ENCODE measurements at places on chromosomes 7 and 10. TPM values are rescaled to one million over a fixed set of nuclear protein-coding genes. Genes with fewer than 3 reads are reported as not detected.

GDF2 gene
- polyA plus RNA-seq = not detected

VPS37D gene
- 1.8 TPM for polyA plus RNA-seq

ARHGEF5 gene
- polyA plus RNA-seq = 0.79 TPM

MKI67 gene
- 8.0 TPM for polyA plus RNA-seq

AGAP9 gene
- 3.6 TPM for polyA plus RNA-seq

HSPA12A gene
- polyA plus RNA-seq = 20.5 TPM

GRCh38 chr7:12158334-12159060, 52.6 kb upstream of the TMEM106B start:
- peak; percentile 6 for DNase-seq

GRCh38 chr7:22001345-22002004, 55.8 kb upstream of the CDCA7L start:
- DNase-seq = peak; percentile 16

DNA sequence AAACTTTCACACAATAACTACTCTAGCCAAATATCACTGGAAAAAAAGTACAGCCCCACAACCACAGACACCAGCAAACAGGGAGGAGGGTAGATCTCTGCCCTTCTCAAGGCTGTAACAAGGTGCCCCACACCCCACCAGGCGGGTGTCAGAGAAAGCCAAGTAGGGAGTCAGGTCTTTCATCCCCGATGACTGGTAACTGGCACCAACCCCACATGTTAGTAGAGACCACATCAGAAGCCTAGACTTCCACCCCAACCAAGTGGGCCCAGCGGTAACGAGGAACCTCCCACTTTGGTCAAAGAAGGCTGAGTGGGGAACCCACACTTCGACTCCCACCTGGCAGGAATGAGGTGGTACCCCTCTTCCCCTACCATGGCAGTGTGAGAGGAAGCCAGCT, 16.4 kb upstream of the RUFY2 start:
- no peak for DNase-seq

DNA sequence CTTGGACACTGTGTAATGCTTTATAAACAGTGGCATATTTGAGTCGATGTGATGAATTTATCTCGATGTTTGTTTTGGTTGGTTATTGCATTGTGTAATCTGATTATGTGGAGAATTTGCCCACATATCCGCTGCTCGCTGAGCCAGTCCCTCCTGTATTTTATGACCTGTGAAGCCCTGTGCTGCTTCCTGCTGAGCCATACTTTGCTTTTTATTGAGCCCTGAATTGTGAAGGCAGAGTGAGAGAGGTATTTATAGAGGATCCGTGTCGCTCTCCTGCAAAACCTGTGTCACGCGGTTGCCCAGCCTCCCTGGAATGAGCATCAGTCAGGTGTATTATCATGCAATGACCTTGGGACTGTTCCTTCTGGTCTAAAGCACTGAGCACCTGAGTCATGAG, 253.7 kb downstream of the ARHGAP21 start:
- no peak for DNase-seq

GRCh38 chr7:85483177-85483576, 296.3 kb upstream of the SEMA3D start:
- DNase-seq = peak; percentile 66

GRCh38 chr10:58372607-58373441, 12.4 kb upstream of the TFAM start:
- no peak for DNase-seq

GRCh38 chr7:1843271-1843861, 173.3 kb downstream of the ELFN1 start:
- DNase-seq = no peak

DNA sequence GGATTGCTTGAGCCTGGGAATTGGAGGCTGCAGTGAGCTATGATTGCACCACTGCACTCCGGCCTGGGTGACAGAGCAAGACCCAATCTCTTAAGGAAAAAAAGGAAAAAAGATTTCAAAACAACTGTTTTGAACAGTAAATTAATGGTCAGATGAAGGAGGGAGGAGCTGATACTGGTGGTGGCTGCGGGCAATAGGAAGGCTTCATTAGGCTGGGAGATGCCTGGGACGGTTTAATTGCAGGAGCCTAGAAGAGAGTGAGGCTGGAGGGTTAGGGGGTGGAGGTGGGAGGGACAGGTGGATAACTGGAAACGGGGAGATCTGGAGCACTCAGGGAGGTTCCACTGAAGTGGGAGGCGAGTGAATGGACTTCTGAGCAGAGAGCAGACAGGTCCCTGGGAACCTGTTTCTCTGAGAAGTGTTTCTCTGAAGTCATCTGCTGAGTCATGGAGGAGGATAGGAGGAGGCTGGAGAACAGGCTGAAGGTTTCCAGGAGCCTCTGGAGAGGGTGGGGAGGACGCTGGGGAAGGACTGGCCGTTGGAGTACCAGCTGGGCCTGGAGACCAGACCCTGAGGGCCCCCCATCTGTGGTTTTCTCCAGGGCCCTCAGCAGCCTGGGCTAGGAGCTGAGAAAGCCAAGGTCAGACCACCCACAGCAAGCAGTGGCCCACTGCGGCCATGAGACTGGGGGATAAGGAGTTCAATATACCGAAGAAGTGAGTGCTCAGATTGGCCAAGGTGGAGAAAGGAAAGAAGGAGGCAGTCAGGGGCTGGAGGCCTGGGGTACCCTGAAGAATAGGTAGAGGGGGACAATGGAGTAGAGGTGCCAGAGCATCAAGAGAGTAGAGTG, 14.4 kb upstream of the YWHAG start:
- DNase-seq = peak; percentile 51

DNA sequence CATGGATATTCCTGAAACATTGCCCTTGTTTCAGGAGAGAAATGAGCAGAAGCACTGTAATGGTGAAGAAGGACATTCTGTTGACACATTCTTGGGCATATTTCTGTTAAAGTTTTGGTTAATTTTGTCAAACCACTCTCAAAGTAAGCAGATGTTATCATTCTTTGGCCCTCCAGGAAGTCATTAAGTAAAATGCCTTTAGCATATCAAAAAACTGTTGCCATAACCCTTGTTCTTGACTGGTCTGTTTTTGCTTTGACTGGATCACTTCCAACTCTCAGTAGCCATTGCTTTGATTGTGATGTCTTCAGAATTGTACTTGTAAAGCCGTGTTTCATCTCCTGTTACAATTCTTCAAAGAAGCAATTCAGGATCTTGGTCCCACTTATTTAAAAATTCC, 404.3 kb upstream of the LRRTM3 start:
- no peak for DNase-seq

- no peak for DNase-seq
Observed at GRCh38 chr7:4139656-4140625, 542.2 kb upstream of the FOXK1 start.

DNA sequence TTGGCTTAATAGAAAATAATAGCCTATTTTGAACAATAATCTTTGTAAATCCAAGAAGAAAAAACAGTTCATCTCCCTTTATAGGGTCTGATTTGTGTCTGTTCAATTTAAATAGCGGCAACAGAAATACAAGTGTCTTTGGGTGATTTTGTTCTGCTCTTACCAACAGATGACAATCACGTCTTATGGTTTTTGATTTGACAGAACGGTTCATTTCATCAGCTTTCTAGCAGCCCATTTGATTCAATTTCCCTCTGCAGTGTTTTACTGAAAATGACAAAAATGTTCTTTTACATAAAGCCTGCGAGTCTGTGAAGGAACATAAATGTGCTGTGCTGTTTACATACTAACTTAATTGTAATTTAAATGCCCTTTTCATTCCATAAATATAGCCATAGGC, 180.5 kb downstream of the MGMT start:
- DNase-seq = no peak

DNA sequence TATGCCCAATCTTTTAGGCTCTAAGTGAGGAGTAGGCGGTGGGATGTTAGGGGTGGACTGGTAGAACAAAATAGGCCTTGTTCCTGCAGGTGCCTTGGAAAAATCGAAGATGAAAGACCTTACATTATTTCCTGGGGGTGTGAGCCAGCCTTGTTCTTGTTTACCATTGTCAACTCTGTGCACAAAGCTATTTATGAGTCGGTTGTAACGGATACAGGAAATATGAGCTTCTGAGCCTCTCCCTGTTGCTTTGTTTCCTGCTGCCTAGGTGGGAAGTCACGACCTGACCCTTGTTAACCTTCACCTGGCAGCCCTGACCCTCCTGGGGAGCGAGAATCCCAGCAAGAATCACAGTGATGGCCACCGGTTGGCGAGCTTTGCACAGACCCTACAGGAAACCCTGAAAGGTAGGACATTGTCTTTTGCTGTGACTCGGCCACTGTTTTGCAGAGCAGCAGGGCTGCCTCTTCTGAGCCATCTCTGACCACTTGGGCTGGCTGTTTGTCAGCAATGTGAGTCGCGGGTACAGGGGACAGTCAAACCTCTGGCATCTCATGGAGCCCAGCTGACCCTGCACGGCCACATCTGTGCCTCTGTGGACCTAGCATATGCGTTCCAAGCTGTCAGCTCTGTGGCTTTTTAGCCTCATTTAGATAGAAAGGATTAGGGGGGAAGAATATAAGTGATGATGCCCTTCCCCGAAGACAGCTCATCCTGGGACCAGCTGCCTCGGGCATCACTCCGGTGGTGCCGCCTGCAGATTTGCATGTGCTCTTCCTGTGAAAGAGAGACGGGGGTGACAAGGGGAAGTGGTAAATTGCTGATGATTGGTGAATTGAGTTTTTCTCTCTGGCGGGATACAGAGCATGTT, 102.1 kb upstream of the ANLN start:
- no peak for DNase-seq

DNA sequence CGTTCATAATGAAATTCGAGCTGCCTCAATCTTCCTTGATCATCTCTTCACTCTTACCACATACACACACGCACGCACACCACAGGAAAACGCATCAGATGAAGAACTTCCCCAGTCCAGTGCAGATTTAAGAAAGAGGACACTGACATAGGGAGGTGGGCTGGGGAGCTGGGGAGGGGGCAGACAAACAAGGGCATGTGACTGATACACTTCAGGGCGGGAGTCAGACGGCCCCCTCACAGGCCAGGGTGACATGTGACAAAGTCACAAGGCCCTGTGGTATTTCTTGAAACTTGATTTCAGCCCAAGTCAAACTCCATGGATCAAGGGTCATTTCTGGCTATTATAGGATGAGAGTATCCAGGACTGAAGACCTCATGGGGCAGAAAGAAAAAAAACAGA, 82.6 kb downstream of the KCNMA1 start:
- no peak for DNase-seq

GRCh38 chr10:34198953-34199352, 616.1 kb downstream of the PARD3 start:
- no peak for DNase-seq

GRCh38 chr10:117616179-117616578, 73.6 kb downstream of the EMX2 start:
- no peak for DNase-seq

DNA sequence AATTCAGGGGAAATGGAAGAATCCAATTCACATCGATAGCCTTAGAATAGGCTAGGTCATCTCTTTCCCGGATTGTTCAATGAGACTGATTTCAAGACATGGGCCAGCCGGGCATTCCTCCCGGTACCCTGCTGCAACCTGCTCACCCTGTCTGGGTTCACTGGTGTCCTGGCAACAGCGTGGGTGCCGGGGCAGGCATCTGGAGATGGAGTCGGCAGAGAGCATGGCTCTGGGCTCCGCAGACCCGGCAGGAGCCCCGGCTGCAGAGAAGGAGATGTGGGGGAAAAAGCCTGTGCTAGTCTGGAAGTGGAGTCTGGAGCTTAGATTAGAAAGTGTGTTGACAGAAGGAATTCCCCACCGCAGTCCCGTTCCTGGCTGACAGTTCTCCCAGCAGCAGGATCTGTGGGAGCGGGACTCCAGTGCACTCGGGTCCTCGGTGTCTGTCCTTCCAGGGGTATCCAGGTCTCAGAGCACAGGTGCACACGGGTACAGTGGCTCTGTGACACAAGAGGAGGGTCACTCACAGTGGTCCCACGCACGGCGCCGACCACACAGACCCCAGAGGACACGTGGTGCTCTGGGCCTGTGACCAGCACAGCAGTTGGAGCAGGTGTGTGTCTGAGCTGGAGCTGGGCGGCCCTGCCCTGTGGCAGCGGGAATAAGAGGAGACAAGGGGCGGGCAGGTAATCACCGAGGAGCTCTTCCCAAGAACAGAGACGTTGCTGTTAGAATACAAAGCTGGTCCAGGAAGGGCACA, 65.7 kb upstream of the PITRM1 start:
- DNase-seq = no peak

- no peak for DNase-seq
Observed at GRCh38 chr7:30225863-30226613, 58.4 kb upstream of the ZNRF2 start.

GRCh38 chr7:129952086-129952652, 591 bp downstream of the UBE2H start:
- DNase-seq = no peak

- no peak for DNase-seq
Observed at GRCh38 chr7:131052285-131052904, 275.3 kb upstream of the MKLN1 start.

DNA sequence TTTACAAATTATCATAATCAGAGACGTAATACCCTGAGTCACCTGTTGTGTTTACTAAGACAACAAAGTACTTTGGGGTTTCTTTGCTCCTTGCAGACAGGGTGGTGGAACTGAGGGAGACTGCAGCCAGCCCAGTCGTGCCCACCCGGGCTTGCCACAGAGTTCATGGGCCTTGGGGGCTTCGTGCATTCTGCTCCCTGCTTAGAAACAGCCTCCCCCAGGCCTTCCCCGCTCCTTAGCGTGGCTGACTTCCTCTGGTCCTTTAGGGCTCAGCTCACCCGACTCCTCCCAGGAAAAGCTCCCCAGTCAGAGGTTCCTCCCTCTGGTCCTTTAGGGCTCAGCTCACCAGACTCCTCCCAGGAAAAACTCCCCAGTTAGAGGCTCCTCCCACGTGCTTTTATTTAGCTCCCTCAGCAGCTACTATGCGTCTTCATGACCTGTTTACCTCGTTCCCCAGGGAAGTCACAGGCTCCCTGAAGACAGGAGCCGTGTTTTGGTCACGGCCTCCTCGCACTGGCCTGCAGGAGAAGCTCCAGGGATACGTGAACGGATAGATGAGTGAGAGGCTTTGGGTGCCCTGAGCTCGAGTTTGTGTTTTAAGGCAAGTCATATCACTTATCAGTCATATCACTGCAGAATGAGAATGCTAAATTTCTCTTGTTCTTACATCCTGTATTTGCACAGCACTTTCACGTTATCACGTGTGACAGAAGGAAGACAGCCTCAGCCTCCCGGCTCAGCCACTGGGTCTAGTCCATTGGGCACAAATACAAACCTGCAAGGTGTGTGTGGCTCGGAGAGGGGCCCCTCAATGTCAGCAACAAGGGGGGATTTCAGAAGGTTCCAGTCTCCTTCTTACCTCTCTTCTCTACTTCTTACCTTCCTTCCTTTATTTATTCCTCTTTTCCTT, 52.7 kb upstream of the VIPR2 start:
- DNase-seq = no peak

- DNase-seq = no peak
Observed at GRCh38 chr10:121330563-121330962, 267.7 kb downstream of the FGFR2 start.

GRCh38 chr10:17353568-17354300, 100.7 kb downstream of the ST8SIA6 start:
- DNase-seq = no peak

DNA sequence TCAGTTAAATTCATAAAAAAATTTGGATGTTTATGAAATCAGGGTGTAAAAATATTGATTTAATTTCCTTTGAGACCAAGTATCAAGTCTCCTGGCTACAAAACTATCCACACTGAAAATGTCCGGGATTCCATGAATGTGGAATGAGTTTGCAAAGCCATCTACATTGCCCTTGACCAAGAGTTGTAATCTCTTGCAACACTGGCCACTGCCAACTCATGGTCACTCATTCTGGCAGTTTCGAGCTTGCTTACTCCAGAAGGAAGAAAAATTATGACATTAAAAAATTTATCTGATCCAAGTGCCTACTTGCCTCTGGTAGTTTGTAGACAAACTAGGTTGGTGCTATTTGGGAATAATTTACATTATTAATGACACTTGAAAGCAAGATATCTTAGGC, 84.2 kb downstream of the NPY start:
- no peak for DNase-seq

GRCh38 chr10:121049923-121050322, 198.8 kb downstream of the WDR11 start:
- no peak for DNase-seq
